ENCODE measurements at places on chromosomes 3 and 15.

GRCh38 chr3:11335056-11335608, 62.9 kb downstream of the ATG7 start:
- DNase-seq, result peak; percentile 50

- DNase-seq, result no peak
Measured at GRCh38 chr15:22253676-22254408, 173.5 kb downstream of the OR4M2 start.

- DNase-seq, result peak; percentile 8
Measured at GRCh38 chr3:149494022-149494758, 19.7 kb downstream of the TM4SF4 start.

GRCh38 chr3:186514296-186515002, 29.7 kb downstream of the CRYGS start:
- no peak for DNase-seq

DNA sequence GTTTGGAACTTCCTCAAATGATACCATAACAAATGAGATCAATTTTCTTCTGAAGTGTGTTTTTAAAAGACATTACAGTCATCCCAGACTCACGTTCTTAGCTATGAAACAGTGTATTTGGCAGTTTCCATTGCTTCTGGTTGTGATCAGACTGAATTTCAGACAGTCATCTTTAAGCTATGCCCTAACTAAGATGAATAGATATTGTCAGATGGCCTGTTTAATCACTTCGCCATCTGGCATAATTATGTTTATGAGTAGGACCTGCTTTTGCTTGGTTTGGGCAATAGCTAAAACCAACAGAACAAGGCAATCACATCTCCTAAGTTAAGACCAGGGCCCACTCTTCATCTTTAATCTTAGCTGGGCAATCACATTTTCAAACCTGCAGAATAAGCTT, 313.1 kb downstream of the SV2B start:
- no peak for DNase-seq

GRCh38 chr3:13132281-13132680, 59.1 kb upstream of the IQSEC1 start:
- DNase-seq, result no peak

DNA sequence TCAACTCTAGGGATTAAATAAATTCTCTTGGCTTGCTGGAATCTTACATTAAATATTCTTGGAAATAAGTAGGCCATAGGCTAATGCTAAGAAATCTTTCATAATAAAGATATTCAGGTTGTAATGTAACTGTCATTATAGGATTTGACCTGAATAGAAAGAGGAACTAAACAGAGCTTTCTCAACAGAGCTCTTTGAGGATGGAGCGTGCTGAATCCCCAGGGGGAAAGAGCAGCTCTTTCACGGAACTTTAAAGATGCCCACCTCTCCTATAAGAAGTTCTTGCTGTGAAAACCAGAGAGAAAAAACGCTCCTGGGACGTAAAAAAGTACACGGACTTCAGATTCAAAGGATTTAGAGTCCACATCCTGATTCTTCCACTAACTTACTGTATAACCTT, 77.9 kb downstream of the NTRK3 start:
- no peak for DNase-seq

GRCh38 chr3:47536967-47537366, 23.5 kb upstream of the ELP6 start:
- DNase-seq, result no peak

All from NCI-H345 (cell line).